Daoy (cell line): ENCODE measurements at places on chromosomes 4 and X. TPM values are rescaled to one million over a fixed set of nuclear protein-coding genes. Genes with fewer than 3 reads are reported as not detected.

- DNase-seq: peak; percentile 1
Observed at GRCh38 chrX:135170877-135171519, at the start of gene CT55. CT55 (minus strand) TSS chrX:135171398; CDS start chrX:135171171, 227 bp downstream.

DNA sequence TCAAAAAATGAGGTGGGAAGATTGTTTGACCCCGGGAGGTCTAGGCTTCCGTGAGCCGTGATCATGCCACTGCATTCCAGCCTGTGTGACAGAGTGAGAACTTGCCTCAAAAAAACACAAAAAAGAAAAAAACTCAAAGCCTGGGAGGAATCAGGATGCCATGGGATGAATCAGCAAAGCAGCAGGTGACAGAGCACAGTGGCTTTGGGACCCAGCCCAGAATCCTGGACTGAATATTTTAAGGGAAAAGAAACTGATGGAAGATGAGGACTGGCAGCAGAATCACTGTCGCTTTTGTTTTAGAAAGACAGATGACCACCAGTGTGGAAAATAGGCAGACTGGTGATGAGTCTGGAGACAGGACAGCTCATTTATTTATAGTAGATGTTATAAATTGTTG lies 16.6 kb downstream of the S100G start:
- DNase-seq: peak; percentile 46

Gene ARMCX1
- 12.1 and 14.7 TPM in 2 replicates for total RNA-seq

DNA sequence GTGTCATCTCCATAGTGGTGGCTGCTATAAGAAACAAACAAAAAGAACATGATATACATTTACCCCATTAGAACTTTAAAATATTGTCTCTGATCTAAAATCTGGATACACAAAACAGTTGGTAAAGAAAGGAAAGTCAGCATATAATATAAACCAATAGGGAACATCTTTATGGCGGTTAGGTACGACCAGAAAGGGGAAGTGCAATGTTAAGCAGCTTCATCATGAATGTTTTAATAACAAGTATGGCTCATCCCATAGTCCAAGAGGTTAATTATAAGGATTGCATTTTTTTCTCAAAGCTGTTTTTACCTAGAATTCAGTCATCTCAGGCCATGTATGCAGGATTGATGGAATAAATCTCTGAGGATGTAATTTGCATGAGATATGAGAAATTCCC lies 1869.7 kb downstream of the PCDH7 start:
- no peak for DNase-seq

- no peak for DNase-seq
Observed at GRCh38 chr4:53716011-53716410, 124.7 kb upstream of the LNX1 start.

GRCh38 chr4:163473576-163473975 lies at the start of gene TKTL2:
TKTL2 (minus strand) TSS chr4:163473754; CDS start chr4:163473734, 20 bp downstream.
- no peak for DNase-seq

Gene SPIN2A
- not detected in 2 replicates for total RNA-seq

Gene GAGE12F
- total RNA-seq: 2.2 and 2.8 TPM in 2 replicates

DNA sequence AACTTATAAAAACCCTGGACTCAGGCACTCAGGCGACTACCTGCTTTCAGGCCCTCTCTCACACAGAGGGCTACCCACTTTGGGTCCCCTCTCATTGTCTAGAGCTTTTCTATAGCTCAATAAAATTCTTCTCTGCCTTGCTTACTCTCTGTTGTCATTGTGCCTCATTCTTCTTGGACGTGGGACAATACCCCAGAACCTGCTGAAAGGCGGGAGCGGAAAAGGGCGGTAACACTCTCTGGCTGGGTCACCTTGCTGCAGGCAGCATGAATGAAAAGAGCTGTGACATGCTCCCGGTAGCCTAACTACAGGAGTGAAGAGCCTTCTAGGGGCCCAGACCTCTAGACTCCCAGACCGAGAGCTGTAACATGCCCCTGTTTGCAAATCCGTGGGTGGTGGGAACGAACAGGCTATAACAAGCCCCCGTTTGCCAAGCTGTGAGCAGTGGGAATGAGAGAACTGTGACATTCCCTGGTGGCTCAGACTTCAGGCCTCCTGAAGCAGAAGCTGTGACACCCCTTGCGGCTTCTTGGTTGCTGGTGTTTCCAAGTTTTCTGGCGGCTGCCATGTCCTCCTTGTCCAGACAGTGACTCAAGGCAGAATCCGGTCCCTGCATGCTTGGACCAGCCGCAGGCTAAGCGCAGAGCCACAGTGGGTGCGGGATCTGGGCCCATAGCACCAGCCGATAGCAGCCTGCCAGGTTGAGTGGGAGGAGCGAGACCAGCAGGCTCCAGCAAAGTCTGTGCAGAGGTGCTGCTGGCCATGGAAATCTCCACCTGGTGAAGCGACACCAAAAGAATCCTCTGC lies 684.6 kb downstream of the ARAP2 start:
- DNase-seq: no peak

DNA sequence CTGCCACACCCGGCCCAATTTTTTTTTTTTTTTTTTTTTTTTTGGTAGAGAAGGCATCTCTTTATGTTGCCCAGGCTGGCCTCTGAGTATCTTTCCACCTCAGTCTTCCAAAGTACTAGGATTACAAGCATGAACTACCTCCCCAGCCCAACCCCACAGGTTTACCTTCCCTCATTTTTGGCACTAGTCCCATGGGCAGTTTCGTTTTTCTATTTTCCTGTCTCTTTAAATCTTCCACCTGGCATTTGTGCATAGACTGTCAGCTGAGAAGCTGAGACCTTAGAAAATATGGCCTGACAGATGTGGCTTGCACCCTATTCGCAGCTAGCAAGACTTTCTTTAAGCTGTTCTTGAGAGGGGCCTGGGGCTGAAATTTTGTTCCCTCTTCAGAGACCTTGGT lies 27.9 kb downstream of the TNIP2 start:
- no peak for DNase-seq

Gene EREG
- total RNA-seq: 0.06 and 0.54 TPM in 2 replicates

Gene ZCCHC12
- not detected in 2 replicates for total RNA-seq

DNA sequence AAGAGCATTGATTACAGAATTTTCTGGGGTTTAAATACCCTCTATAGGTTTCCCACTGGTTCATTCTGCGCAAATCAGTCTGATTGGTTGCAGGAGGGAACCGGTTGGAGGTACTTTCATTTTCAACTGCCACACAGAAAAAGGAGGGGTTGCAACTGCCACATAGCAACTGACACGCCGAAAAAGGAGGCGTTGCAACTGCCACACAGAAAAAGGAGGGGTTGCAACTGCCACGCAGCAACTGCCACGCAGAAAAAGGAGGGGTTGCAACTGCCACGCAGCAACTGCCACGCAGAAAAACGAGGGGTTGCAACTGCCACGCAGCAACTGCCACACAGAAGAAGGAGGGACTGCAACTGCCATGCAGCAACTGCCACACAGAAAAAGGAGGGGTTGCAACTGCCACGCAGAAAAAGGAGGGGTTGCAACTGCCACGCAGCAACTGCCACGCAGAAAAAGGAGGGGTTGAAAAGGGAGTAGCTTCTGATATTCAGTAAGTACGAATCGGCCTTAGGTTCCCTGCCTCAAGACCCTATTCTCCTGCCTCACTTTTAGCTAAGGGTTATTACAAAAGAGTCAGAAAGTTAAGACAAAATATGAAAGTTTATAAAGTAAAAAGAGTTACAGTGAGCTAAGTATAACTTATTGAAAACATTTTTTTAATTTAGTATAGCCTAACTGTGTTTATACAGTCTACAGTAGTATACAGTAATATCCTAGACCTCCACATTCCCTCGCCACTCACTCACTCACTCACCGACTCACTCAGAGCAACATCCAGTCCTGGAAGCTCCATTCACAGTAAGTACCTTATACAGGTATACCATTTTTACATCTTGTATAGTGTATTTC lies 431.8 kb downstream of the KCTD8 start:
- DNase-seq: peak; percentile 37

DNA sequence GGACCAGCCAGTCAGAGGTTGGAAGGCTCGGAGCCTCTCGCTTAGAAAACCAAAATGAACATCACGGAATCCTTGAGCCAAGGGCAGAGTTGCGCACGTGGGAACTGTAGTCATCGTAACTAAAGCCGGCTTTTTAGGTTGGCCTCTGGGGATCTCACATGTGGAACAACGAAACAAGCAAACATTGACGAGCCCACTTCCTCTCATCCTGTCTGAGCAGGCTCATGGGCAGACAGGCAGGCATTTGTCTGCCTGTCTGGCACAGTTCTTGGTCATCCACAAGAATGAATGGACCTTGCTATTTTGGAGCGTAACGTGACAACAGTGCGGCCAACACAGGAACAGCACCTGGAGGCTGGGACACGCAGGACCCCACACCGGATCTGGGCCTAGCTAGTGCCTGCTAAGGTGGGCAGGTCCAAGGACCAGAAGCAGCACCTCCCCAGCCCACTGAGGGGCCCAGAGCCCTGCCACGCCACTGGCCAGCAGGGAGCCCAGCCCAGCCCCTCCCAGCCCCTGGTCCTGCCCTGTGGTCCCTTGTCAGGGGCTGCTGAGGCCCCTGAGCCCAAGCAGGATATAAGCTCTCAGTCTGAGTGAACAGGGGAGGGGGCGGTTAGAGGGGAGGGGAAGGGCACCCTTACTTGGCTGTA lies 9.2 kb upstream of the TREX2 start:
- no peak for DNase-seq

DNA sequence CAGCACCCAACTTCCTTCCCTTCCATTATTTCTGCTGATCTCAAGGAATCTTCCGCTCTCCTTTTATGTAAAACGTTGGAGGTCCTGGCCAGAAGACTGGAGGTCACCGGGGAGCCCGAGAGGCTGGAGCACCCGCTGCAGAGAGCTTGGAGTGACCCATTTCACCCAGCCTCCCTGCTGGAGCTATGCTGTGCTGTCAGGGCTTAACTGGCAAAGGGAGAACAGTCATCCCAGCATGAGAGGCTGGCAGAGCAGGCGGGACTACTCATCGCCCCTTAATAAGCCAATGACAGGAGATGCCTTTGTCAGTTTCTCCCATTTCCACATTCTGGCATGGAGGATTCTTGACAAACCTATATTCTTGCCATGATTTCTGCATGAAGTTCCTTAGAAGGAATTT lies 98.9 kb downstream of the GATB start:
- DNase-seq: no peak

DNA sequence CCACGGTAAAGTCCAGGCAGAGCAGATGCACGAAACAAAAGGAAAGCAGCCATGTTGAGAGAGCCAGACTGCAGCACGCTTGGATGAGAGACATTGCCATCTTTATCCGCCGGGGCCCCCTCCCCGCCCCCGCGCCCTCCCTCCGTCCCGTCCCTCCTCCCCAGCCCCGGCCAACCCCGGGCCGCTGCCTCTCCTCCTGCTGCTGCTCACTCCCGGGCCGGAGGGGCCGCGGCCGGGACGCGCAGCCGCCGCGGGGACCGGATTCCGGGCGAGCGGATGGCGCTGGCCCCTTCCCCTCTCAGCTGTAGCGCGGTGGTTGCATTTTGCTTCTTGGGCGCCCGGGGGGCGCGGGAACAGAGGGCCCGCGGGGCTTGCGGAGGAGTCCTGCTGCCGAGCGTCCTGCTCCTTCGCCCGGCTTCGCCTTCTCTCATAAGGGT lies 542 bp downstream of the RNF150 start:
- DNase-seq: peak; percentile 25

DNA sequence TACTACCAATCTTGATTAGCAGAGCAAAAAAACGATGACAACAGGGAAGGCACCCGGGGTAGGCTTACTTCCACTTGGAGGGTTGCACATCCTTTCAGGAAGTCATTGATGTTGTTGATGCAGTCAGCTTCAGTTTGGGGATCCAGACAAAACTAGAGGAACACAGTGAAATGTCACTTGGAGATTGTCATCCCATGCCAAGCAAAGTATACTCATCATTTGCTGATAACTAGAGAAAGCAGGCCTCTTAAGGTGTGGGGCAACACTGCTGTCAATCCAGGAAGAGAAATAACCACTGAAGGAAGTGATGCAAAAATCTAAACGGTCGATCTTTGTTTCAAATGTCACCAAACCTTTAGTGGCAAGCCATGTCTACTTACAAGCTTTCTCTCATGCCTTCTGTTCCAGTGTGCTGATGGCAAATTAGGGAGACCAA lies 1.4 kb downstream of the ARHGEF6 start:
- no peak for DNase-seq

DNA sequence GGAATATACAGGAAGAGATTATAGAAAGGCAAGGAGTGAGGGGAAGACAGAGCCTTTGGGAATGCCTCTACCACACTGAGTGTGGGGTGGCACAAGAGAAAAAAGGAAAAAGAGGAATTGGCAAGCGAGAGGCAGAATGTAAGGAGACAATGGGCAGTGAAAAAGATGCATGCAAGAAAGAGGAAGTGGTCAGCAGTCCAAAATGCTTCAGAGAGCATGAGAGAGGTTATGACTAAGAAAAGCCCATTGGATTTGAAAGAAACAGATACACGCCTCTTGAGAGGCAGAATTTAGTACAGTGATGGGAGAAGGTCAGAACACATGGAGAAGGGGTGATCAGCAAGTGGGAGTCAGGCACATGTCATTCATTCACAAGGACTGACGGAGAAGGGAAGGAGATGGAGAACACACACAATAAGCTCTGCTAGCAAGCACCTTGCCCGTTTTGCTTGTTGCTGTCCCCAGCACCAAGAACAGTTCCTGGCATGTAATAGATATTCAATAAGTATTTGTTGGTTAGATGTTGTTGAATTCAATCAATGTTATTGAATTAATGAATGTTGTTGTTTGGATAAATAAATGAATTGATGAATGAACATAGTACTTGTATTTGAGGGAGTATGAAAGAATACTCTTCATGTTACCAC lies 6.3 kb downstream of the DCHS2 start:
- DNase-seq: no peak

GRCh38 chrX:129783291-129783713 lies 3.6 kb downstream of the SASH3 start:
- DNase-seq: no peak

- DNase-seq: no peak
Observed at GRCh38 chr4:180281724-180282123, 1961.5 kb upstream of the TENM3 start.

- DNase-seq: no peak
Observed at GRCh38 chr4:158782551-158783360, 13.9 kb downstream of the FNIP2 start.

- no peak for DNase-seq
Observed at GRCh38 chr4:21544415-21544814, 404.2 kb downstream of the KCNIP4 start.

- DNase-seq: no peak
Observed at GRCh38 chr4:186651181-186651603, 72.5 kb downstream of the FAT1 start.

Gene NKX3-2
- total RNA-seq: 0.06 TPM in 1 of 2 replicates, not detected in the other

GRCh38 chr4:83282049-83282535 lies 2.5 kb downstream of the COQ2 start:
- peak; percentile 15 for DNase-seq

Gene NEK1
- 3.8 and 4.7 TPM in 2 replicates for total RNA-seq

GRCh38 chr4:71584585-71584984 lies 199.3 kb downstream of the GC start:
- DNase-seq: no peak

Gene MAGEB18
- total RNA-seq: not detected in 2 replicates
